ENCODE measurements at places on chromosomes 16 and 17. TPM values are rescaled to one million over a fixed set of nuclear protein-coding genes. Genes with fewer than 3 reads are reported as not detected.

SOCS3 gene
- total RNA-seq, result 71.9 TPM

SARM1 gene
- 10.8 TPM for total RNA-seq

TMC8 gene
- not detected for total RNA-seq

TBC1D3D gene
- total RNA-seq, result 1.8 TPM

GRIN2A gene
- total RNA-seq, result not detected

SEC14L1 gene
- 31.5 TPM for total RNA-seq

CCL13 gene
- not detected for total RNA-seq

PROCA1 gene
- 0.53 TPM for total RNA-seq

GP1BA gene
- not detected for total RNA-seq

SRP68 gene
- 48.1 TPM for total RNA-seq

ERN2 gene
- total RNA-seq, result not detected

ADGRG3 gene
- not detected for total RNA-seq

MYCBPAP gene
- not detected for total RNA-seq

KRTAP4-4 gene
- total RNA-seq, result not detected

MEIOC gene
- total RNA-seq, result 0.13 TPM

BHLHA9 gene
- not detected for total RNA-seq

TM4SF5 gene
- not detected for total RNA-seq

UTS2R gene
- total RNA-seq, result 0.18 TPM

HIGD1B gene
- not detected for total RNA-seq

GALK1 gene
- 50.5 TPM for total RNA-seq

ITGAD gene
- not detected for total RNA-seq

NOD2 gene
- 0.05 TPM for total RNA-seq

CYGB gene
- 5.2 TPM for total RNA-seq

MYH11 gene
- total RNA-seq, result 0.16 TPM

CCDC144A gene
- not detected for total RNA-seq

ATP2C2 gene
- total RNA-seq, result not detected

ABI3 gene
- total RNA-seq, result not detected

KCNAB3 gene
- total RNA-seq, result 0.45 TPM

ARHGAP44 gene
- total RNA-seq, result 5.1 TPM

VMO1 gene
- not detected for total RNA-seq

SSTR5 gene
- not detected for total RNA-seq

KRTAP3-2 gene
- not detected for total RNA-seq

Data from SJSA1 (cell line).